Osteocyte (in vitro differentiated cells): ENCODE measurements at places on chromosomes 1 and 21. TPM values are rescaled to one million over a fixed set of nuclear protein-coding genes. Genes with fewer than 3 reads are reported as not detected.

- no peak for DNase-seq
Measured at GRCh38 chr1:111864862-111865261, 109.2 kb downstream of the DDX20 start.

- no peak for DNase-seq
Measured at GRCh38 chr1:41098730-41099460, 77.4 kb upstream of the SLFNL1 start.

- no peak for DNase-seq
Measured at GRCh38 chr21:29149808-29150425, 19.5 kb downstream of the MAP3K7CL start.

GRCh38 chr1:34865573-34865972, 6.0 kb upstream of the SMIM12 start:
- no peak for DNase-seq

Gene MCOLN2
- total RNA-seq: not detected in 2 replicates

DNA sequence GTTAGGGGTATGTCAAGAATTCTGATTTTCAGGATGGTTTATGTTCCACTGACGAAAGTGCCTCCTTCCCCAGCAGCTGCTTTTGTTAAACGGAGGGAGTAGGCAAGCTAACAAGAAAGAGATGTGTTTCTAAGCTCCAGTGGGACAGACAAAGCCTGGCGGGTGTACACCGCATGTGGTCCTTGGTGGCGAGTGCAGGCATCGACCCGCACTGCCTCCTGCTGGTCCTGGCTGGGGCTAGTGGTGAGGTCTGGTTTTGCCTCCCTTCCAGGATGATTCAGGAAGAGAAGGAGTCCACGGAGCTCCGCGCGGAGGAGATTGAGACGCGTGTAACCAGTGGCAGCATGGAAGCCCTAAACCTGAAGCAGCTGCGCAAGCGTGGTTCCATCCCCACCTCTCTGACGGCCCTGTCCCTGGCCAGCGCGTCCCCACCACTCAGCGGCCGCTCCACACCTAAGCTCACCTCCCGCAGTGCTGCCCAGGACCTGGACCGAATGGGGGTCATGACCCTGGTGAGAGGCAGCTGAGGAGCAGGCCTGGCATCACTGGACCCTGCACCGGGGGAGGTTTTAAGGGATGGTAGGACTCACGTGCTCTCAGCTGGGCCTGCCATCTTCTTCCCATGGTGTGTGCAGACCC, 29.0 kb downstream of the PPFIA4 start:
- DNase-seq: no peak

DNA sequence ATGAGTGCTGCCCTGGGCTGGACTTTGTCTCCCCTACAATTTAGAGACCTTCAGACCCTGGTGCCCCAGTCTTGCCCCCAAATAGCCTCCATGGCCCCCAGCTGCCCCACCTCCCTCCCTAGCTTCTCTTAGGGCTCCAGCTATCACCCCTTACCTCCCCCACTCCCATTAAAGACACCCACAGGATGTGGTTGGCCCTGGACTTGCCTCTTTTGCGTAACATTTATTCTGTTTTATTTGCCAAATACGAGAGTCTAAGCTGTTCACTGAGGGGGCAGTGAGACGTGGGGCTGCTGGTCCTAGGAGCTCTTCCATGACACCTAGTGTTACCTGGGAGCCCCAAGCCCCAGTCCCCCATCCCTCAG, 4.5 kb downstream of the ZC3H12A start:
- DNase-seq: no peak

Gene OR2L5
- not detected in 2 replicates for total RNA-seq

GRCh38 chr1:161954050-161954449, 69.6 kb downstream of the OLFML2B start:
- DNase-seq: no peak

- DNase-seq: no peak
Measured at GRCh38 chr1:14672005-14672404, 73.5 kb downstream of the KAZN start.

Gene PLCH2
- 11.7 and 12.6 TPM in 2 replicates for total RNA-seq

DNA sequence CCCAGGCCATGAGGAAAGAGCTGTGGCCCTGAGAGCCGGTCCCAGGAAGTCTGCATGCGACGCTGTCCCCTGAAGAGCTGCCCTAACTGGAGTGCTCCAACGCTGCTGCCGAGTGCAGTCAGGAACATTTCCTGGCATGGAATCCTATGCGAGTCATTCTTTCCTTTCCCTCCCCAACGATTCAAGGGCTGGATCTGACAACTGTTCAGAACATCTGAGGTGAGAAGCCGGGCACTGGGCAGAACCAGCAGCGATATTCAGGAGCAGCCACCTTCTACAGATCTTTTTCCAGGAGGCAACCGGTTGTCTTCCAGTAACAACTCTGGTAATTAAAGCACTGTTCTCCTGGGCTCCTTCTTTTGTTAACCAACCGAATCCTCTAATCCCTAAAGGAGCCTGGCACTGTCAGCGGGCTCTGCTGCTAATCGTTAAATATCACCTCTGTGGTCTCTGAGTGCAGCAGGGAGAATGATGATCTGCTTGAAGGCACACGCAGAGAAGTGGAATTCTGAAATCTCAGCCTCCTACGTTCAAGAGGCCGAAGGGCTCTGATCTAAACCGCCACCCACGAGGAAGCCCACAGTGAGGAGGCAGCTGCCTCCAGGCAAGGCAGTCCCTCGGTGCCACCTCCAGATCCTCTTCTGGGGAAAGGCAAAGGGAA, 55.8 kb downstream of the SLC45A1 start:
- DNase-seq: no peak

Gene SH2D1B
- not detected in 2 replicates for total RNA-seq

GRCh38 chr1:162376691-162377090, at the start of gene SPATA46:
SPATA46 (minus strand) TSS chr1:162376854; CDS start chr1:162376790, 64 bp downstream.
- no peak for DNase-seq

Gene TSPAN1
- 0.68 and 0.91 TPM in 2 replicates for total RNA-seq

Gene FALEC
- not detected in 2 replicates for total RNA-seq

- no peak for DNase-seq
Measured at GRCh38 chr1:204685236-204686006, at the start of gene LRRN2. LRRN2 (minus strand) TSS chr1:204685738; CDS start chr1:204619992, 65,746 bp downstream.

DNA sequence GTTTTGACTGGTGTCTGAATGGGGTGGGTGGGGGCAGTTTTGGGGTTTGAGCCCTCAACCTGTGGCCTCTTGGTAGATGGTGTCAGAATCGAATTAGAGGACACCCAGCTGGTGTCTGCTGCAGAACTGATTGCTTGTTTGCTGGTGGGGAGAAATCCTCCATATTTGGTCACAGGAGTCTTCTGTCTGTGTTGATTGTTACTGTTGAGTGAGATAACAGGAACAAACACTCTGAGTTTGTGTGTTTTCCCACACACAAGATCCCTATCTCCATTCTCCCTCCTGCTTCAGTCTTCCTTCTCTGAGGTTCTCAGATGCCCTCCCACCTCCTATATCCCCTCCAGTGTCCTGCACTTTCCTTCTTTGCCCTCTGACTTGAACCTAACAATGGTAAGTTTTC, 19.1 kb upstream of the CGN start:
- no peak for DNase-seq

DNA sequence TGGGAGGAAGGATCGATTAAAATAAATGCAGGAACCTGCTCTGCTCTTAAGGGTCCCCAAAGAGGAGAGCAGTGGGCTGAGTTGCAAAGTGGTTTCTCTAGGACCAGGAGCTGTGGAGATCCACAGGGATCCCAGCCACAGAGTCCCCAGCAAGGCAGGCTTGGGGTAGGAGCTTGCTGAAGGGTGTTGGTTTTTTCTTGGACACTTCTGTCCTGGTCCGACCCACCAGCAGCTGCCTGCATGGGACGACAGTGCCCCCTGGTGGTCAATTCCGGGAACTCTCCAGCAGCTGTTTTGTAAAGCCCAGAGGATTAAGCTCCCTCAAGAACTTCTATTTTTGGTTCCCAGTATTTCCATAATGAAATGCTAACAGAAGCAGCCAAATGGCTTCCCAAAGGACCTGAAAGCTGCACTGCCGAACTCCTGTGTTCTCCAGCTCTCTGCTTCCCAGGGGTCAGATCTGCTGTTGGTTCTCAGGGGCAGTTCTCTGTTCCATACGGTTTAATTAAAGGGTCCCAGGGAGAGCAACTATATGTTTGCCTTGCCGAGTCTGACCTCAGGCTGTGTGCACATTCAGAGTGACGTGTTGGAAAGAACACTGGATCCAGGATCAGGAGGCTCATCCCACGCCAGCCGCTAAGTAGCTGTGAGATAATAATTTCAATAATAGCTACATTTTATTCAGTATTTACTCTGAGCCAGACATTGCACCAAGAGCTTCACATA, 23.2 kb downstream of the NENF start:
- DNase-seq: peak; percentile 95

- no peak for DNase-seq
Measured at GRCh38 chr1:5776035-5776550, 216.1 kb downstream of the NPHP4 start.

DNA sequence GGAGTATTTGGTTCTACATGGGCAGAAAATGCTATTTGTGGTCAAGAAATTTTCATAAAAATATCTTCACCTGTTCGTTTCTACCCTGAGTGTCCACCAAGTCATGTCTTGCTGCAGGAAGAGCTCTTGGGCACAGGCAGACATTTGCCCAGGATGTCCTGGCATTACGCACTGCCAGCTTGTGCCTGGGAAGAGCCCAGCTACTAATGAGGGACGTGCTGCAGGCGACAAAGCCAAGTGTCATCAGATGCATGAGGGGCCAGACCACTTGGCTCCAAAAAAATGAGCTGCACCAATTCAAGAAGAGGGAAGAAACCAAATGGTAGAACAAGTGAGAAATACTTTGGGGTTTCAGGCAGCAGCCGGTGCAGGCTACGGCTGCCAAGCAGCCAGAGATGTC, 12.9 kb downstream of the RNU5D-1 start:
- DNase-seq: no peak

Gene LCE1A
- not detected in 2 replicates for total RNA-seq

Gene ADORA1
- total RNA-seq: 0.21 and 0.26 TPM in 2 replicates

DNA sequence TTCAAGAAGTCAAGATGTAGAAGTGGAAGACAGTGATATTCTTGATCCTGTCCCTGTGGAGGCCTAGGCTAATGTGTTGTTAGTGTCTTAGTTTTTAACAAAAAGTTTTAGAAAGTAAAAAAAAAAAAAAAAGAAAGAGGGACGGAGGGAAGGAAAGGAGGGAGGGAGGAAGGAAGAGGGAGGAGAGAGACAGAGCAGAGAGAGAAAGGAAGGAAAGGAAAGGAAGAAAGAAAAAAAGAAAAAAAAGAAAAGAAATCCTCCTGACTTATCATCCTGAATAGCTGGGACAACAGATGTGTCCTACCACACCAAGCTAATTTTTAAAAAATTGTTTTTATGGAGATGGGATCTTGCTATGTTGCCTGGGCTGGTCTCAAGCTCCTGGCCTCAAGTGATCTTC, 24.6 kb downstream of the PHACTR4 start:
- DNase-seq: no peak

Gene TBX15
- total RNA-seq: 3.1 and 4.3 TPM in 2 replicates

Gene BACE2
- 49.5 and 55.4 TPM in 2 replicates for total RNA-seq

- peak; percentile 92 for DNase-seq
Measured at GRCh38 chr21:37564341-37564923, 197.9 kb downstream of the DYRK1A start.

Gene CELA2A
- total RNA-seq: not detected in 2 replicates

DNA sequence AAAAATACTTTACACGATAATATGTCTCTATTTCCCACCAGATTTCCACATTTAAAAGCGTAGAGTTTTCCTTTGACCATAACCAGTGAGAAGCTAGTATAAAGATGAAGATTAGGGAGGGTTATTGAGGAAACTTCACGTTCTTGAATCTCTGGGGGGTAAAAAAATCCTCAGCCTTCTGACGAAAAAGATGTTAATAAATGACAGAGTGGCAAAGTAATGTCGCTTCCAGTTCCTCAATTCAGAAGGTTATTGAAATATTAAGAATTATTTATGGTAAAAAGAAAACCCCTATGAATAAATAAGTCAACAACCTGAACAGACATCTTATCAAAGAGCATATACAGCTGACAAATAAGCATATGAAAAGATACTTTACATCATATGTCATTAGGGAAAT, 241.0 kb downstream of the GPATCH2 start:
- no peak for DNase-seq

Gene NCAM2
- 121 and 135 TPM in 2 replicates for total RNA-seq

- DNase-seq: no peak
Measured at GRCh38 chr1:234114648-234115307, 210.3 kb downstream of the SLC35F3 start.

- DNase-seq: no peak
Measured at GRCh38 chr1:201066986-201067385, 43.5 kb upstream of the KIF21B start.

GRCh38 chr21:16568661-16569060, 838.9 kb downstream of the USP25 start:
- DNase-seq: no peak

DNA sequence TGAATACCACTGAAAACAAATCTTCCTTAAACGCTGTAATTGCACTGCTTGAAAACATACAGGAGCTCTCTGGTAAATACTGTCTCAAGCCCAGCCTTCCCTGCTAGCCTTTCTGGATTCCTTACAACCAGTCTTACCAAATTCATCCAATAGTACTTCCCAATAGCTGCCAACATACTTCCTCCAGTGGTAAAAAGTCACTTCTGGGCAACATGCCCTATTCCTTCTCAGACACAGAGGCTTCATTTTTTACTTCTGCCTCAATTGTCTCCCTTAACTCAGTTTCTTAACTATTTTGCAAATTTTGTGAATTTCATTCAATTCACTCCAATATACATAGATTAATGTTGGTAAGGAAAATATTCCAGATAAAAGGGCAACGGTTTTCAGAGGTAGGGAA, 166.3 kb downstream of the TBX15 start:
- no peak for DNase-seq

GRCh38 chr1:168178227-168178637, 530 bp upstream of the TIPRL start:
- DNase-seq: no peak

- DNase-seq: no peak
Measured at GRCh38 chr1:164846731-164847691, 288.0 kb downstream of the PBX1 start.

DNA sequence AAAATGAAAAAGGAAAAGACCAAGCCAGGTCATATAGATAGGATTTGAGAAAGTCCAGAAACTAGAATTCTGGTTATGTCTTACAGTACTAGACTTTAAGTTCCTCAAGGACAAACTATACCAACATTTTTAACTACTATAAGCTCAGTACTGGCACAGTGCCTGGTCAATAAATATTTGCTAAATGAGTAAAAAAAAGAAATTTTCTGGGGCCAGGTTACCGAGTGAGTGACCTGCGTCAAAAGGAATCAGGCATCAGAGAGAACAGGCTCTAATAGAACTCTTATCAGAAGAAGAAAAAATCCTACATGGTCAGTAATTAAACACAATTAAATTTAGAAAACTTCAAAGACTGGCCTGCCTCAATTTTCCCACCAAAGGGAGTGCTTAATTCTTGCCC, 23.8 kb upstream of the YRDC start:
- no peak for DNase-seq

DNA sequence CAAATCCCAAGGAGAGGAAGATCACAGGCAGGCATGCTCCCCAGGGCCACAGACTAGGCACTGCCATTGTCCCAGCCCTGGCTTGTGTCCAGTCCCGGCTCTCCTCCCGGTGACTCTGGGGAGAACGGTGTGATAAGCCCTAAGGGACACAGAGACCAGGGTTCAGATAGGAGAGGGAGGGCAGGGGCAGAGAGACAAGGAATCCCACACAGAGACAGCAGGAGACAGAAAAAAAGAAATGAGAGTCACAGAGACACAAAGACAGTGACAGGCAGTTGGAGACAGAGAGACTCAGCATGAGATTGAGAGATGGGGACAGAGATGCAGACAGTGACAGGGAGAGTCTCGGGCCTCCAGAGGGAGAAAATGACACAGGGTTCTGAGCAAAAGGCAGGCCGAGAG, 361 bp downstream of the INSRR start:
- no peak for DNase-seq
